Left ventricle myocardium inferior (tissue), 1 donor: ENCODE measurements at places on chromosomes 1 and 21.

- DNase-seq: no peak
Measured at GRCh38 chr21:46626975-46627501, 8.4 kb upstream of the PRMT2 start.

DNA sequence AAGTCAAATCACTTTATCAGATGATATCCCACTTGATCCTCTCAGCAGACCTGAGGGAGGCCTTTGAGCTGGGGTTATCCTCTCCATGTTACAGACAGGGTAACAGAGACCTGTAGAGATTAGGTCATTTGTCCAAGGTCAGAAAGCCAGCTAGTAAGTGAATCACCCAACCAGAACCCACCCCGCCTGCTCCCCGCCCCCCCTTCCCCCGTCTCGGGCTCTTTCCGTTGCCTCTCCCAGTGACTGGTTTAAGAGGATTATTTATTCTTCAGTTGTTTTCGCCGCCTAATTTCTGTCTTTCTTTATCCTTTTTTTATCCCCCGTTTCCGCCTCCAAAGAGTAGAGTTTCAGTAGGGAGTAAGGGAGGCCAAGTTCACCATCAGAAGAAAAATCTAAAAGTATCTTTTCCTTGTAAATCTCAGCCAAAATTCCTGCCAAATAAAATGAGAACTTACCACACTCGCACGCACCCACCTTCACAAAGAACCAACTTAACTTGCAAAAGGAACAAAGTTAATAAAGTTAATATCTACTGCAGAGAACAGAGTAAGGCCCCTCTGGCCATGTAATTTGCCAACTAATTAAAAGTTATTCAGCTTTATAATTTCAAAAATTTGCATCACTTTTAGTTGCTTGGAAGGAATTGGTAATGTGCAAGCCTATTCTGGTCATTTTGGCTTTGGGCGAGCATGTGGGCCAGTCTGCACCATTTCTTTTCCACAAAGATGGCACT, 76.8 kb upstream of the TRABD2B start:
- no peak for DNase-seq

GRCh38 chr1:115330480-115331013, 7.5 kb downstream of the NGF start:
- no peak for DNase-seq

GRCh38 chr1:217660353-217661062, 29.4 kb downstream of the SPATA17 start:
- DNase-seq: no peak

DNA sequence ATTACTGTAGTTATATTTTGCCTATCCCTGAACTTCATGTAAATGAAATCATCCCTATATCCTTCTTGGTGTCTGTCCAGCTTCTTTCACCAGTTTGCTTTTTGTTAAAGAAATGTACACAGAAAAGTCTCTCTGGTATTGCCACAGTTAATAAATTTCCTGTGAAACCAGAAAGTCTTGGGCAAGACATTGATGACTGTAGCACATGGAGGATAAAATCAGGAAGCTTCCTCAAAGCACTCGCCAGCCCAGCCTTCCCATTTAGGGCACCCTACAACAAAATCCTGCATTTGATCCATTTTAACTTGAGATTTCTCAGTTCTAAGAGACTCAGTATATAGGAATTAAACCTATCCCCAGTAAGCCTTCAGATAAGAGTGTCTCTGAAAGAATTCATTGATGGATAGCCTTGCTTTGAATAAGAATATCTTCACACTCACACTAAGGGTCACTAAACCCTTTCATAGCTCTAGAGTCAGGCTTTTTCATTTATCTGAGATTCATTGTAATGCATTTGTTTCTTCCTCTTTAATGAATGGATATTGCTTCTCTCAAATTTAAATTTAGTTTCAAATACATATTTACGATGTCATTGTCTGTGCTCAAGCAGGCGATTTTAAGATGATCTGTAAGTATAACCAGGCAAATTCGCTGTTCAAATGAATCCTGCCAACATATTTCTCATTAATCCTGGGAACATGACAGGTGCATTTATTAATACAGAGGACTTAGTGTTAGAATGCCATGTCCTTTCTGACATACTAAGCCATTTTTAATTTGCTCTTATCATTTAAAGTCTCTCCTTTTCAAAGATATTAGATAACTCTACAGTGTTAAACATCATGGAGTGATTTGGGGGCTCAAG, 153.1 kb downstream of the GRIK1 start:
- no peak for DNase-seq

DNA sequence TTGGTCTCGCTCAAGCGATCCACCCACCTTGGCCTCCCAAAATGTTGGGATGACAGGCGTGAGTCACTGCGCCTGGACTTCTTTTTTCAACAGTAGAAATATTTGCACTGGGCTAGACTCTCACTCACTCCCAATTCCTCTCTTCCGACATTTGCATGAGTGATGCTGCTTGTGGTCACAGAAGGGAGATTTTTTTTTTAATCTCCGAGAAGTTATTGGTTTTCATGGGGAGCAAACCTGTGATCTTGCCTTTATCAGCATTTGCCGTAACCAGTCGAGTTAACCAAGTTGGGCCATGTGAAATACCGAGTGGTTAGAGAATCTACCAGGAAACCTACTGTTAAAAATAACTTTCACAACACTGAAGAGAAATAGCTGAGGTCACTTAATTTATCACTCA, 21.1 kb downstream of the ERG start:
- no peak for DNase-seq

DNA sequence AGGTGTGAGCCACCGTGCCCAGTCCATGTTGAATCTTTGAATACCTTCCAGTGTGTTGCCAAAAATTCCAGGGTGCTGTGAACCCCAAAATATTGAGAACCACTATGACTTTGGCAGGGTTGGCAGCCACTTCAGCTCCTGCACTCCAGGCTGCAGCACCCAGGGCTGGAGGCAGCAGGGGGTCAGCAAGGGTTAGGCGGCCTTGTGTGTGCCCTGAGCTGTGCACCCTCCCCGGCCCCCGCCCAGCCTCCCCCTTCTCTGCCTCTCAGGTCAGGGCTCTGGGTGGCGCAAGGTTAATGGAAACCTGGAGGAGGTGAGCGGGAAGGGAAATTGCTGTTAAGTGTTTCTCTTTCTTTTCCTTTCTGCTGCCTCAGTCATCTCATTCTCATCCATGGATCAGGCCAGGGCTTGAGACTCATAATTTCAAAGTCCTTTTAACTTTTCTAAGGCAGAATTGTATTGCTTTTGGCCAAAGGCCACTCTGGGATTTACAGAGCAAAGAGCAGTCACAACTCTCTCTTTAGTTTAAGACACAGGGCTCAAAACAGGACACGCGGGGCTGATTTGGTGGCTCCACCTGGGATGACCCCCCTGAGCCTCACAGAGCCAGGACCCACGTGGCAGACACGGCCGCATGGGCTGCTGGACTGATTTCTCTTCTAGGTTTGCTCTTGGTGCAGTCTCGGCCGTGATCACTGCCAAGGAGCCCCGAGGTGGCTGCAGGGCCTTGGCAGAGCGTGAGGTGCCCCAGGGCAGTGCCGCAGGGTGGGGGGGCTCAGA, 212.3 kb downstream of the PTPRU start:
- DNase-seq: no peak

DNA sequence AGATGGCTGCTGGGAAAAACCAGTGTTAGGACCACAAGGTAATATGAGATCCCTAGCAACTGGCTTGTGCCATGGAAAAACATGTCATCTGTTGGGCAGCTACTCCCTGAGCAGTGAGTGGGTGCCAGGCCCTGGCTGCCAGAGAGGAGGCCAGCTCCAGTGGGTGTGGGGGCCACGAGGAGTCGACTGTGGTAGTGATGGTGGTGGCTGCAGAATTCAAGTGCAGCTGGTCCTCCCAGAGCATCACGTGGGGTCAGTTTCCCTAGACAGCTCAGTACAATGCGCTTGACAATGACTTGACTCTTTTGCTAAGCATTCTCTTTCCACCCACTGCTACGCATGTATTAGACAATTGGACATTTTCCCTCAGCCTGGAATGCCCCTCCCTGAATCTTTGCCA, 14.5 kb upstream of the CDC42 start:
- DNase-seq: peak; percentile 24

- DNase-seq: no peak
Measured at GRCh38 chr1:170592591-170593111, 60.7 kb downstream of the GORAB start.

DNA sequence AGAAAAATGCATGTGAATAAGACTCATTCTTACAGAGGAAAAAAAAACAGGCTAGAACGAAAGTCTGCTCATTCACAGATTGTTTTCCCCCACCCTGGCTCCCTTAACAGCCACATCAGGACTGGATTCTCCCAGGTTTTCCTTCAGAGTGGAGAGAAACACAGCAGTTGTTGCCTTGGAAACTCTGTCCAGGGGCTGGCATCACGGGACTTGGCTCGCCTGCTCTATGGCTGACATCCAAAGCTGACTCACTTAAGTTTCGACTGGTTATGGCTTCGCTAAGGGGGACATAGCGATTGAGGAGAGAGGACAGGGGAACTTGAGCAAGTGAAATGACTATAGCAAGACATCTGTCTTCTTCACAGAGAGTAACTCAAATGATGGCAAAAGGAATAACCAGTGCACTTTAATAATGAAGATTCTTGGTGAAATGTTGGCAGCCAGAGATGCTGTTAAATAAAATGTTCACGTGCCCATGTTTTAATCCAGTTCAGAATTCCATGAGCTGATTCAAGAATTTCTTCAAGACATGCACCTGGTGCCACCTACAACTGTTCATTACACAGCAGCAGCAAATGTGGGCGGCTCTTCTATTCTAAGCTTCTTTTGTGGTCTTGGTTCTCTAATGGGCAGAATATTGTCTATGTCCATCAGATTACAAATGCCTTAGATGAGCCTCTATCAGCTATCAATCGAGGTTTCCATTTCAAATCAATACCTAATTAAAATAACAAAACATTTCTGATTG, 21.8 kb downstream of the MIS18A start:
- DNase-seq: peak; percentile 54

GRCh38 chr1:101698681-101699080, 298.0 kb downstream of the OLFM3 start:
- no peak for DNase-seq

- no peak for DNase-seq
Measured at GRCh38 chr1:143652187-143652586, 319.6 kb downstream of the FAM72C start.

- DNase-seq: no peak
Measured at GRCh38 chr1:199759268-199759730, 268.2 kb upstream of the NR5A2 start.

GRCh38 chr1:69671363-69672010, 103.8 kb downstream of the LRRC7 start:
- no peak for DNase-seq

GRCh38 chr1:15915991-15916390, 59.9 kb downstream of the ZBTB17 start:
- DNase-seq: no peak

DNA sequence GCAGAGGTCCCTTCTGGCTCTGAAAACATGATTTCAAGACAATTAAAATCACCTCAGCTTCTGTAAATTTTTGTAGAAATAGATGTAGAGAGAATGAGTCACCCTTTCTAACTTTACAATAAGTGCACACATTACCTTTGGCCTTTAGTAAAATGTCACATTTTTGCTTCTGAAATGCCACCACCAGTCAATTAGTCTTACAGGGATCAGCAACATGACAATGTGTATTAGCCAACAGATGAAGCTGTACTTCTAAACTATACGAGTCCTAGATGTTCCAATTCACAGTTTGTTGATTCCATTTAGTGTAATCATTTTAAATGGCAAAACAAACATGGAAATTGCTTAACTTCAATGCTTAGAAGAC, 23.1 kb downstream of the C21orf91 start:
- no peak for DNase-seq

DNA sequence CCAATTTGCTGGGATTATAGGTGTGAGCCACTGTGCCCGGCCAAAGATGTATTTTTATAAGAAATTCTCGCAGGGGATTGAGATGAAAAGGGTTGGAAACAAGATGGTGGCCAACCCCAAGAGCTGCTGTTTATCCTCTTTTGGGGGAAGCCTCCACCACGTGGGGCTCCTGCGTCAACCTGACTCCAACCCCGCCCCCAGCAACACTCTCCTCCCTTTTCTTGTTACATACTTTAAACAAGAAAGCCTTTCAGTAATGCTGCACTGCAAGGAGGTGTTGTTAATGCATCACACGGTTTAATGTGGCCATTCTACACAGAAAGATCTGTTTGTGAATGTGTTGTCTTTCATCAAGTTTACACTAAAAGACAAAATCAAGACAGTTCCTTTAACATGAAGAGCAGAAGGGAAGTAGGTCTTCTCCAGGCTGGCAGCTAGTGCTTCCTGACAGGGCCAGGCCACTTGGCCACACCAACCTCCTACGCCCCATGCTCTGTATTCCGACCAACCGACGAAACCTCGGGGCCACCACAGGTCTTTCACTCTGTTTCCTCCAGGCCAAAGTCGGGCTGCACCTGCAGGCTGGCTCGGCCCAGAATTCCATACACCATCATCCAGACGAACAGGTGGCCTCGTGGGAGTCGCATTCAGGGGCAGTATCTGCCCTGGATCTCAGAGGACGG, 25.9 kb downstream of the C2CD2 start:
- DNase-seq: no peak

DNA sequence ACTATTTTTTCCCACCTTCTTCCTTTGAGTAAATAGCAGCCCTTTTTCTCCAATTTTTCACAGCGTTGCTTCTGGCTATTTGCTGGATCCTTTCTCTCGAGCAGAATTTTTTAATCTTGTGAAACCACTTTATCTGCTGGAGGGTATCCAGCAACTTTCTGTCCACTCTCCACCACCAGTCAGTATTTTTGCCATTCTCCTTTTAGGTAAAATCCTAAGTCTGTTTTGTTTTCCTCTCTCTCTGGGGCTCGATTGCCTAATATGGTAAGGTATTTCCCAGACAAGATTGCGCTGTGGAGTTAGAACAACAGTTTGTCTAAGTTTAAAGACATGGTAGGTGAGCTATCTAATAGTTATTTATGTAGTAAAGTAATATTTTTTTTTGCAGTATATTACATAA, 156.9 kb downstream of the PPP1R12B start:
- no peak for DNase-seq

DNA sequence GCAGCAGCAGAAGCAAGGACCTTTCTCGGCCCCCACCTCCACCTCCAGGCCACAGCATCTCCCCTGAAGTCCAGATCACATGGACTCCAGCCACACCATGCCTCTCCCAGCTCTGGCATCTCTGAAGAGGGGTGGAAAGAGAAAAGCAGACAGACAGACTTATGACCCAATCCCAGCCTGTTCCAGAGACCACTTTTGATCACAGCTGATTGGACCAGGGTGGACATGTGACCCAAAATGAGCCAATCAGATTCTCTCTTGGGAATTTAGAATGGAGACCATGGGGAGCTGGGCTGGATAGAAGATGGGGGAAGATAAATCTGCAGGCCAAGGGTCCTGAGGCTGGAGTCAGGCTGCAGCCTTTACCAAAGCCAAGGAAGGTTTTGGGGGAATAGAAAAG, 16.4 kb downstream of the HTR1D start:
- no peak for DNase-seq

GRCh38 chr1:234656944-234657654, 47.1 kb upstream of the IRF2BP2 start:
- no peak for DNase-seq

DNA sequence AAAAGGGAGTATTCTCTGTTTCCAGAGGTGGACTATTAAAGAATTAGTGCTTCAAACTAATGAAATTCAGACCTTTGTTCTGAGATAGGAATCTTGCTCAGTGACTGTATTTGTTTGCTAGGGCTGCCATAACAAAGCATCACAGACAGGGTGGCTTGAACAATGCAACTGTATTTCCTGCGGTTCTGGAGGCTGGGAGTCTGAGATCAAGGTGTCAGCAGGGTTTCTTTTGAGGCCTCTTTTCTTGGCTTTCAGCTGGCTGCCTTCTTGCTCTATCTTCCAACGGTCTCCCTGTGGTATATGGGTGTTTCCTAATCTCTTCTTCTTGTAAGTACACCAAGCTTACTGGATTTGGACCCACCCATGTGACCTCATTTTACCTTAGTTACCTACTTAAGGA, 264.6 kb upstream of the PROX1 start:
- no peak for DNase-seq

GRCh38 chr21:15601390-15601789, 128.4 kb upstream of the USP25 start:
- no peak for DNase-seq
